Hematopoietic multipotent progenitor cell (in vitro differentiated cells): ENCODE measurements at places on chromosomes 6 and 20.

- DNase-seq: no peak
These were observed 74.5 kb downstream of the SAMD5 start for GRCh38 chr6:147582991-147583390.

- no peak for DNase-seq
These were observed 107.6 kb upstream of the KHDRBS2 start for GRCh38 chr6:62393608-62394007.

GRCh38 chr6:157346373-157346772 lies 23.1 kb upstream of the TMEM242 start:
- DNase-seq: no peak

DNA sequence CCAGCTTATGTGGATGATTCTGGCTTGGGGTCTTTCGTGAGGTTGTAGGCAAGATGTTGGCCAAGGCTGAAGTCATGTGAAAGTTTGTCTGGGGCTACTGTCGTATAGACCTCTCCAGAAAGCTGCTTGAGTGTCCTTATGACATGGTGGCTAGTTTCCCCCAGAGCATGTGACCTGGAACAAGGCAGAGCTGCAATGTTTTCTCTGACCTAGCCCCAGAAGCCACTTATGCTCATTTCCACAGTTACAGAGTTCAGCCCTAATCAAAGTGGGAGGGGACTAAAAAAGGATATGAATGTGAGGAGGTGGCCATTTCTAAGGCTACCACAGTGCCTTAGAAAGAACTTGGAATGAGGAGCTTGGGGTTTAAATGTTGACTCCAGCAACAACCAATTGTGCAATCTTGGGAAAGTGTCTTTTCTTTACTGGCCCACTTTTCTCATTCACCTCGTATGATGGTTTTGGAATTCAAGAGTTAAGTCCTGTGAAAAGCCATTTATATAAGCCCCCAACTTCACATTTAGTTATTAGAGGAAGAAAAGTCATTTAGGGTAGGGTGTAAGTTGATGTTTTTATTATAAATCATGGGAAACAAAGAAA lies 5.9 kb upstream of the ASXL1 start:
- DNase-seq: no peak

GRCh38 chr6:166173281-166173951 lies 5.8 kb upstream of the TBXT start:
- no peak for DNase-seq

GRCh38 chr6:138507977-138508675 lies 8.8 kb upstream of the NHSL1 start:
- DNase-seq: no peak

DNA sequence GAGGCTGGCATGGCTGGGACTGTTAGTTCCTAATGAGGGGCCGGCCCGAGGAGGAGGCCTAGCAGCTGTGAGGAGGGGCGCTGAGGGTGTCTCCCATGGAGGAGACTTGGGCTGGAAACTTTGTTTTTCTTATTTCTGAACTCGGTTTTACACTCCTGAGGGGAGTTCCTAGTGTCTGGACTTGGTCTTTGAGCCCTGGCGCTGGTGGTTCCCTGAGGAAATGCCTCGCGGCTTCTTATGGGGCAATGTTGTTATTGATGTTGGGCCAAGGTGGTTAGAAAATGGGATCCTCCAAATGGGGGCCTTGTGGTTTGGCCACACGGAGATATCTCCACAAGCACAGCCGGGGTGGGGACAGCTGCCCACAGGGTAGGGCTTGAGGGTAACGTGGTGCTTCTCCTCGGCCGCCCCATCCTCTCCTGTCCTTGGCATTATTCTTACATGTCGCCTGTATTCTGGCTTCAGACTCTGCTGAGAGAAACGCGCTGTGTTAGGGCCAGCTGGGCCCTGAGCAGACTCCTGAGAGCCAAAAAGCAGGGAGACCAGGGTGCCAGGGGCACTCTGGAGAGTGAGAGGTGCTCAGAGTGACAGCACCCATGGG lies 136.9 kb downstream of the FOXO3 start:
- DNase-seq: no peak

DNA sequence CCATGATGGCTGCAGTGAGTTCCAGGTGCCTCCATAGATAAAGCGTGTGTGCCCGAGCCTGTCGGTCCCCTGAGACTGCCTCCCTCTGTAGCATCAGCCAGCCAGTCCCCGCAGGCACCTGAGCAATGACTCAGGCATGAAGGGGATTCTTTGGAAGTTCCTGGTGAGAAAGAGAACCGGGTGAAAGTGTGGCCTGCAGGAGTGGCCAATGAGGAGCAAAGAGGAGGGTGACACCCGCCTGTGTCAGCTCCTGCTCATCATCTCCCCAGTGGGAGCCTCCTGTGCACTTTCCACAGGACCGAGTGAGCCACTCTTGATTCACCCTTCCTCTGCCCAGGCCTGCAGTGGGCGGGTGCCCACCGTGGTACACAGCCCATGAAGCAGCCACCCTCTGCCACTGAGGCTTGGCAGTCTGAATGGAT lies 71.2 kb upstream of the PTPN1 start:
- DNase-seq: no peak

DNA sequence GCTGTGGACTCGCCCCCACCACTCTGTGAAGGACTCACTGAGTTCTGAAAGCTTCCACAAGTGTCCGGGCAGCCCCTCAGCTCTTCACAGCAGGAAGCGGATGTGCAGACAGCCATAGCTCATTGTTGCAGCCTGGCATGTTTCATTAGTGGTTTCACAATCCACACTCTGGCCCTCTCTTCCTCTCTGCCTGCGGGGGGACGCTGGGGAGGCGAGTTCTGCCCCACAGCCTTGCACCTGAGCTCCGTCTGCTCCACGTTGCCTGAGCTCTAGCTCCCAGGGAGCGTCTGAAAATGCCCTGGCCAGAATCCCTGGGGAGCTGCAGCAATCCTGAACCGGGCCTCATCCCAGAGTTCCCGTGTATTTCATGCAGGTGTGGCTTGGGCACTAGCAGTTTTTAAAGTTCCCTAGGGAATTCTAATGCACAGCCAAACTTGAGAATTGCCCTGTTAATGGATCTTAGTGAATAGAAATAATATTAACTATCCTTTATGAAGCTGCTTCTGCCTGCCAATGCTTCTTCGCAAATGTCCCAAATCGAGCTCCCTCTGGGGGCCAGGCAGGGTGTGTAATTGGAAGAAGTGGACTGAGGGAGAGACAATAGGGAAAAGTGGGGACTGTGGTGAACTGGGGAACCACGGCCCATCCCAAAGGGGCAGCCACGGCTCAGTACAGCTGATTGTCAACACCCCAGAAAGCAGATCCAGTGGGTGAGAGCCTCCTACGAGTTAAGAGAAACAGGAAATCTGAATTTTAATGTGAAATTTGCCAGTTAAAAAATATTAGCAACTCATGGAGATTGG lies 51.5 kb downstream of the CTCFL start:
- no peak for DNase-seq

- DNase-seq: no peak
These were observed 21.2 kb downstream of the CLVS2 start for GRCh38 chr6:123017104-123017682.

GRCh38 chr6:89580997-89581666 lies 57.4 kb downstream of the LYRM2 start:
- DNase-seq: no peak

DNA sequence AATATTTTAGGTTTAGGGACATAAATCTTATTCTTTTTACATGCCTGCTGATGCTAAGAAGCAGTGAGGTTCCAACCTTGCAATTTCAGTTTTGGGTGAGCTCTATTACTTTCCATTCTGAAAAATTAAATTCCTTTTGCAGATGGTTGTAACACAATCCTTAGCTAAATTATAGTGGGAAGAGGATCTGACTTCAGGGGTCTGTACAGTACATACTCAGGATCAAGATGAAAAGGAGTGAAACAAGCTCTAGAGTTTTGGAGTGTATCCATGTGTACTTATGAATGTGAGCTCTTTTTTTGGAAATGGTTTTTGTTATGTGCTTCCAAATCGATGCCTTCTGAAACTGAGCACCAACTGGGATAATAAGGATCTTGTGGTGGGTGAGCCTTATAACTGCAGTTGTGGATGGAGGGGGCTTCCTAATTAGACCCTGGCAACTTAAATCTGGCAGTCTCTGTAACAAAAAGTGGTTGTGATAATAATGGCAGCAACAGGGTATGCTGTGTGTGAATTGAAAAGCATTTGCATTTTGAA lies 218.8 kb upstream of the MAP3K7 start:
- no peak for DNase-seq

DNA sequence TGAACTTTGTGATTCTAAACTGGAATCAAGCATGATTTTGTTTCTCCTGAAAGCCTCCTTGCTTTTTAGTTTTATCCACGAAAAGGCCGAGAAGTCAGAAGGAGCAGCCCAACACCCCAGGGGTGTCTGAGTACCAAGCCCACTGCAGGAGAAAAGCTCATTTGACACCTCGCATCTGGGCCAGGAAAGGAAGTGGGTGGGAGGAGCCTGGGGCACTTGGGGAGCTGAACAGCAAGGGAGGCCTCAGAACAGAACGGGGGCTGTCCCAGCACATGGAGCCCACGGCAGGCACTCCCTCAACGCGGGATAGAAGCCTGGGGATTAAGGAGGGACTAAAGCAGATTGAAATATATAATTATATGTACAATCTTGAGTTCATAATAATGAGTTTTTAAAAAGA lies 6.6 kb downstream of the KIF25 start:
- DNase-seq: no peak

DNA sequence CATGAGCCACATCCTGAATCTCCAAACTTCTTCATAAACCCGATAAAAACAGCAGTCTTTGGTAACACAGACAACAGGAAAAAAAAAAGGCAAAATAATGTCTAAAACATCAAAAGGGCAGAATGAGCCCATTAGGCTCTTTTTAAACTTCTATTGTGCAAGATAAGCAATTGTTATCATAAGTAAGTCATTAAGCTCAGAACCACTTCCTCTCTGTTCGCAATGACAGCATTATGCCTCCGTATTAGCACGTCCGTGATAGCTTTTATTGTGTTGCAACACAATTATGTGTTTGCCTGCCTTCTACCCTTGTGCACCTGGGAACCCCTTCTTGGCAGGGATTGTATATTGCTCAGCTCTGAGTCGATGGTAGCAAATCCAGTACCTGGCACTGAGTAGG lies 147.1 kb downstream of the LRFN2 start:
- no peak for DNase-seq
